ENCODE measurements at places on chromosomes 12 and 14. TPM values are rescaled to one million over a fixed set of nuclear protein-coding genes. Genes with fewer than 3 reads are reported as not detected.

GRCh38 chr12:89451841-89452251 is 72.8 kb downstream of the GALNT4 start:
- peaks cover 57% of the 10 kb centered on the region for H3K4me1 ChIP-seq
- H3K36me3 ChIP-seq = no peaks in the 10 kb centered on the region
- no peaks in the 10 kb centered on the region for H3K27me3 ChIP-seq

- H3K27me3 ChIP-seq = peaks cover 10% of the 10 kb centered on the region
- no peak for DNase-seq
- H3K27ac ChIP-seq = no peak overlapping the region
- no peak overlapping the region for H3K4me3 ChIP-seq
- H3K4me1 ChIP-seq = no peaks in the 10 kb centered on the region
Measured at GRCh38 chr14:103867020-103867419, 19.6 kb upstream of the PPP1R13B start.

DNA sequence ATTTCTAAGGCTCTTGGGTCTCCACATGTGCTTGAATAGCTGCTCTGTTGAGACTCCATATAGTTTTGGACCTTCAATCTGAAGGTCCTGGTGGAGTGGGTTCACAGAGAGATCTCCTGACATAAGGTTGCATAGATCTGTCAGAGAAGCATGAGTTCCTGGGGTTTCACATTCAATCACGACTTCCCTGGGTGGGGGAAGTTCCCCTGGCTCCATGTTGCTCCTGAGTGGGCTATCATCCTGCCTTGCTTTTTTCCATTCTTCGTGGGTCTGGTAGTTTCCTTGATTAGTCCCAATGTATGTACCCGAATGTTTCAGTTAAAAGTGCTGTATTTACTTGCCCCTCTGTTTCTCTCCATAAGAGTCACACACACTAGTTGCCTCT is 181.8 kb downstream of the RASSF9 start:
- no peak overlapping the region for H3K4me3 ChIP-seq
- H3K27ac ChIP-seq = no peak overlapping the region
- H3K27me3 ChIP-seq = peaks cover 2% of the 10 kb centered on the region
- DNase-seq = no peak
- H3K4me1 ChIP-seq = no peaks in the 10 kb centered on the region

DNA sequence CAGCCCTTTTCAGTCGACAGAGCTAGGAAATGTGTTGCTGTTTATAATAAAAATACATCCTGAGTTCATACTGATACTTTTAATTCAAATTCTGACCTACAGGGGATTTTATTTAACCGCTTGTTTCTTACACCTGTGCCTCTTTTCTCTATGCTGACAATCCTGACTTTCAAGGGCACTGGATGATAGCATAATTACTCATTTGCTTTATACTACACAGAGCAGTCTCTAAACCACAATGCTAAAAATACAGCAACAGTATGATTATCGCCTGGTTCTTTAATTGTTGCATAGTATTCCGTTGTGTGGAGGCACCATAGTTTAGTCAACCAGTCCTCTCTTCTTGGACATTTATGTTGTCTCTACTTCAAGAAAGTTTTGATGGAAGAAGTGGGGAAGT is 372.9 kb downstream of the DPF3 start:
- H3K27ac ChIP-seq = no peak overlapping the region
- H3K27me3 ChIP-seq = no peaks in the 10 kb centered on the region
- peaks cover 7% of the 10 kb centered on the region for H3K36me3 ChIP-seq
- no peak for DNase-seq

- H3K27me3 ChIP-seq = no peaks in the 10 kb centered on the region
- no peak overlapping the region for H3K27ac ChIP-seq
- no peak overlapping the region for H3K4me3 ChIP-seq
- DNase-seq = no peak
- peaks cover 22% of the 10 kb centered on the region for H3K4me1 ChIP-seq
Measured at GRCh38 chr12:58959639-58960300, 39.5 kb upstream of the LRIG3 start.

GRCh38 chr12:48856379-48856778 is 4.4 kb upstream of the DDX23 start:
- peaks cover 2% of the 10 kb centered on the region for H3K27me3 ChIP-seq
- no peak overlapping the region for H3K4me3 ChIP-seq
- peaks cover 12% of the 10 kb centered on the region for H3K4me1 ChIP-seq

PLEKHH1 gene
- total RNA-seq = 0.65 TPM

GRCh38 chr12:68667291-68667690 is 19.5 kb upstream of the NUP107 start:
- peaks cover 8% of the 10 kb centered on the region for H3K36me3 ChIP-seq
- H3K27ac ChIP-seq = peak overlapping the region; percentile 1
- no peak overlapping the region for H3K4me3 ChIP-seq
- no peaks in the 10 kb centered on the region for H3K27me3 ChIP-seq

OR4K17 gene
- not detected for total RNA-seq

Data from chondrocyte (in vitro differentiated cells).